Stimulated activated CD4-positive, alpha-beta T cell treated with anti-CD3 and anti-CD28 coated beads, Interleukin-2, amount 100 ng/mL, for 24 hours (primary cell): ENCODE measurements at places on chromosomes 7 and 10.

DNA sequence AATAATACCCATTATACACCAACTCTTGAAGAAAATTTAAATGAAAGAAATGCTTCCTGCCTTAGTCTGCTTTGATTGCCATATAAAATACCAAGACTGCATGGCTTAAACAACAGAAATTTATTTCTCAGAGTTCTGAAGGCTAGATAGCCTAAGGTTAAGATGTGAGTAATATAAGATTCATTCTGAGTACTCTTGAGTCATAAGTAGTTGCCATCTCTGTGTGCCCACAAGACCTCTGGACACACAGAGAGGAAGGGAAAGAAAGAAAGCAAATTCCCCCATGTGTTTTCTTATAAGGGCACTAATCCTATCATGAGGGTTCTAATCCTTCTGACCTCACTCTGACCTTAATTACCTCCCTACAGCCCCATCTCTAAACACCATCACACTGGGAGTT, 201.2 kb downstream of the PTN start:
- DNase-seq = no peak

- no peak for DNase-seq
Observed at GRCh38 chr10:127227663-127228062, 31.3 kb upstream of the INSYN2A start.

DNA sequence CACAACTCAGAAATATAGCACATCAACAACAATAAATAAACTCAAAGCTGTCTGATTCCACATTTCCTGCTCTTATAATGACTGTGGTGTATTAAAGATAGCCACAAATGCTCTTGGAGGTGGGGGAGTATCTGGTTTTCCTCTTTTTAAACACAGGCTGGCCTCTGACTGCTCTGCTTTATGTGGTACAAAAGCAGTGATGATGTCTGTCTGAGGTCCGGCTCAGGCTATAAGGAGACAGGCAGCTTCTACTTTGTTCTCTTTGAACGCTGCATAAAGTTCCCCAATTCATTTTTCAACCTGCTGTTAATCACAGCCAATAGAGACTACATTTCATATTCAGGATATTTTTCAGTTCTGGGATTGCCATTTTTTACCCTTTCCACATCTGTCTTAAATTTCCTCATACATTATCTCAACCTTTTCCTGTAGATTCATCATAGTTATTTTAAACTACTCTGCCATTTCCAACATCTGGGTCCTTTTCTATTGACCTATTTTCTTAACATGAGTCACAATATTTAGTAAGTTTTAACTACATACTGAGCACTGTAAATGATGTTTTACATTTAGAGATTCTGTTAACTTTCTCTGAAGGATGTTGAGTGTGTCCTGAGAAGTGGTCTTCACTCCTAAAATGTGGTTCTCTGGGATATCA, 64.9 kb downstream of the CRPPA start:
- DNase-seq = no peak

DNA sequence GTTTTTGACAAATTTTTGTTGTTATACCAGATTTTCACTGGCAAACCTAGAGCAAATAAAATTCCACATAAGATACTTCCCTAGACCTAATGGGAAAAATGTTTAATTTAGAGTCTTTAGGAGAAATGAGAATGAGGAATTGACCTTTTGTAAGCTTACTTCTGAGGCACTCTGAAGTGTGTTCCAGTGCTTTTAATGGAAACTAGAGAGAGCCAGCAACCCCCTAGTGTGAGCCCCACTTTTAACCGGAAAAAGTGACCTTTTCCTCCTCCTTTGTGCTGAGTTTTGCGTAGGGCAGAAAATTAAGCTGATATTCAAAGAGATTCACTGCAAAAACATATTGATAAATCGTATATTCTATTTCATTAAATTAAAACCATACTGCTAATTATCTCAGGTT, 5.2 kb downstream of the IKZF1 start:
- no peak for DNase-seq

DNA sequence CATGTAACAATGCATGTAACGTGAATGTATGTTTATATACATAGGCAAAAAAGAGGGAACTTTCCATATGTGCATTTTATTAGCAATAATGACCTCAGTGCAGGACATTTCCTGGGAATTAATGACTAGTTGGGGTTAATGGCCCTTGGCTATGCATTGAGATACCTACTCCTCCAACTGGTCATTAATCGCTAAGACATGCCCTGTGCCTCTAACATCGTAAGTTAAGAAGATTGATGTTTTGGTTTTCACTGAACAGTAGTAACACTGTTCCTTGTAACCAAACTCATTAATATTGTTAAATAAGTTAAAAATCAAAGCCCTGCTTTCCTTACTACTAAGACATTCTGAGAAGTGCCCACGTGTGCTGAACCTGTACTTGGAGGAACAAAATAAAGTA, 61.7 kb downstream of the SEMA3D start:
- no peak for DNase-seq

GRCh38 chr10:124716369-124716768, 27.8 kb downstream of the FAM53B start:
- DNase-seq = no peak

DNA sequence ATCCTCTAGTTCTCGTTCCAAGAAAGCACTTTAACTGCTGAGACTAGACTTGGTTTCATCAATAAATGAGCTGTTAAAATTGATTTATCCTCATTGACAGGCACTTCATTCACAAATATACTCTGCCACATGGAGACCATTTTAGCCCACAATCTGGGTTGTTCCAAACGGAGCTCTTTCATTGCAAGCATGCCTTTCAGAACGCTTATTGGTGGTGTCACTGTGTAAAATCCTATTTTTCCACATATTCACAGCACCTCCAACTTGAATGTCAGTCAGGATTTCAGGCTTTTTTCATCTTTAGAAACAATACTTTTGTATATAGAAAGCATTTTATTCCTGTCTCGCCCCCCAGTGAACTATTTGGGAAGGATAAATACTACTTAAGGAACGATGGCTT, 424.7 kb upstream of the NRP1 start:
- DNase-seq = no peak

DNA sequence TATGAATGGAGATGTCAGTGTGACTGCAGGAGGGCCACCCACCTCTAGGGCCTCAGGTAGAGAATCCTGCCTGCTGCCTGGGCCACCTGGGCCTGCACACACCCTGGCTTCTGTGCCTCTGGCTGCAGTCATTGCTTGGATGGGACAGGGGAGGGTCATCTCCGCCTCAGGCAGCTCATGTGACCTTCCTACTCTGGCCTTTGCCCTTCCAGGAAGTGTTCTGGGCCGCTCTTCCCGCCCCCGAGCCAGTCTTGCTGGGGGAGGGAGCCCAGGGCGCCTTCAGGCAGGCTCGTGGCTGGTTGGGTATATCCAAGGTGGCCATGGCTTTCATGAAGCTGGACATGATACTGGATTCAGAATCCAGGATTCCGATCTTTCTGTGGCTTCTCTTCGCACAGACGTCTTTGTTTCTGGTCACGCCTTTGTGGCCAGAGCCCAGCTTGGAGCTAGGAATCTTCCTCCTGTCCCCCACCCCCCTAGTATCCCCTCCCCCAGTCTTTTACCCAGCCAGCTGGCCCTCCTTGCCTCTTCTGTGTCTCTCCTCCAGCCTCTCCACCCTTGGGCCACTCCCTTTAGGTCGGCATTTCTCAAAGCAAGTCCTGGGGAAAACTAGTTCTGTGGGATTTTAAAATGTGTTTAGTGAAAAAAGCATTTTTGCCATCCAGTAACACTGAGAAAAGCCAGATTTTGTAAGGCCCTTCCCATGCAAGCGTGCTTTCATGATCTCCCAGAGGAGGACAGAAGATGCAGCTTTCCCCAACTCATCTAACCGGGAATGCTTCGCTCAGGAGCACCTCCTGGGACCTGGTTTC, 119.6 kb downstream of the ZMIZ1 start:
- DNase-seq = no peak

GRCh38 chr7:78953726-78954363, 499.6 kb downstream of the MAGI2 start:
- no peak for DNase-seq

GRCh38 chr7:38169847-38170246, 8.2 kb upstream of the STARD3NL start:
- DNase-seq = no peak

DNA sequence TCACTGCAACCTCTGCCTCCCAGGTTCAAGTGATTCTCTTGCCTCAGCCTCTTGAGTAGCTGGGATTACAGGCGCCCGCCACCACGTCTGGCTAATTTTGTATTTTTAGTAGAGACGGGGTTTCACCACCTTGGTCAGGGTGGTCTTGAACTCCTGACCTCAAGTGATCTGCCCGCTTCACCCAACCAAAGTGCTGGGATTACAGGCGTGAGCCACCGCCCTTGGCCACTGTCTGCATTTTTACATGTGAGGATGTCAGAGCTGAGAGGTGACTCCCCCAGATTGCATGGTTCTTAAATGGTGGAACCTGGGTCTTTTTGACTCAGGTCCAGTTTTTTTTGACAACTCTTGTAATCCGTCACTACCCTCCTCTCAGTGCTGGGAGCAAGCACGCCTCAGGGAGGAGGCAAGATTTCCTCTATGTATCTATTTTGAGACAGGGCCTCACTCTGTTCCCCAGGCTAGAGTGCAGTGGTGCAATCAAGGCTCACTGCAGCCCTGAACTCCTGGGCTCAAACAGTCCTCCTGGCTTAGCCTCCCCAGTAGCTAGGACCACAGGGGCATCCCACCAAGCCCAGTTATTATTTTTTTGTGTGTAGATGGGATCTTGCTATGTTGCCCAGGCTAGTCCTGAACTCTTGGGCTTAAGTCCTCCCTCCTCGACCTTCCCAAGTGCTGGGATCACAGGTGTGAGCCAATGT, 1.2 kb upstream of the SRRT start:
- no peak for DNase-seq

DNA sequence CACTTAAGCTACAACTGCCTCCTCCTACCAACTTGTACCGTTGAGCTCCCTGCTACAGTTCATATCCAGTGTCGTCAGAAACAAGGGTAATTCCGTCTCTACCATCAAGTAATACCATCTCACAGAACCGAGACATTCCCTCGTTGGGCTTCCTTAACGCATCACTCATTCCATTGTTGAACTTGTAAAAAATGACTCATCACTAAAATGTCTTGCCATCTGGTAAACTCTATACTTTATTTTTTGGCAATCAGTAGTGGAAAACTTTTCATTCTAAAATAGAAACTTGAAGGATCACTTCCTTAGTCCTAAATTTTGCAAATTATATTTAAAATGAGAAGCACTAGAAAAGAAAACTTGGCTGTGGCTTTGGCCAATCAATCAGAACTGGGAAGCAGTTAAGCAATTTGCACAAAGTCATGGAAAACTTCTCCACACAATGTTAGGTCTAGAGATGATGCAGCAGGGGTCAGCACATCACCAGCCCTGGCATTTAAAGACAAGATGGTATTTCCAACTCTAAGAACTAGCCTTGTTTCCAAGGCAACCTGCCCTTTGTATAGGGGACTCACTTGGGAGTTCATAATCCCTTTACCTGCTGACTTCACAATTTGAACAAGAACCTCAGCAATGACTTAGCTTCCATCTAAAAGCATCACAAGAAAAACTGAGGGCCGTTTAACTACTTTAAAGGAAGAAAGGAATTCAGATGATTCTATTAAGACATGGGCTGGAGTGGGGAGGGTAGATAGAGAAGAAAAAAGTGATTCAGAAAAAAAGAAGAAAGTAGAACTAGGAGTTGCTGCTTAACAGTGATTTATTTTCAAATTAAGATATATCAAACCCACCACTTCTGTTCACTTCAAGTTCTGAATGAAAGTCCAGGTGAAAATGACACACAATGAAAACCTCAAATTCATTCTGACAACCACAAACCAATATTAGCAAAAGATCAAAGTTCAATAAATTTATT, 288.1 kb downstream of the PARD3 start:
- DNase-seq = no peak

DNA sequence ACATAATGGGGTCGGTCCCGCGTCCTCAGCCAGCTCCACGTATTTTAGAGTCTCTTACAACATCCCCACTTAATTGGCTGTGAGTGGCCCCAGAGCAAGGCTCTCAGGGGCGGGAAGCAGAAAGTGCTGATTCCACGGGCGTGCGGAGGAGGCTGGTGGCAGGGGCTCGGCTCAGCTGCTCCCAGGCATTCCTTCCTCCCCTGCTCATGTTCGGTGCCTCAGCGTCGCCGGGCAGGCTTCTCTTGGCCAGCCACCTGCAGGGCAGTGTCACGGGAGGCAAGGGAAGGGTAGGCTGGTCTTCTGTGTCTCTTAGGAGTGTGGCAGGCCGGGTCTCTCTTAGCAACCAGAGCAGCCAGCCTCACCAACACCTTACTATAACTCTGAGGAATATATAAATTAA, 33.8 kb downstream of the IL15RA start:
- no peak for DNase-seq

- DNase-seq = no peak
Observed at GRCh38 chr7:26944501-26945358, 80.3 kb upstream of the SKAP2 start.

DNA sequence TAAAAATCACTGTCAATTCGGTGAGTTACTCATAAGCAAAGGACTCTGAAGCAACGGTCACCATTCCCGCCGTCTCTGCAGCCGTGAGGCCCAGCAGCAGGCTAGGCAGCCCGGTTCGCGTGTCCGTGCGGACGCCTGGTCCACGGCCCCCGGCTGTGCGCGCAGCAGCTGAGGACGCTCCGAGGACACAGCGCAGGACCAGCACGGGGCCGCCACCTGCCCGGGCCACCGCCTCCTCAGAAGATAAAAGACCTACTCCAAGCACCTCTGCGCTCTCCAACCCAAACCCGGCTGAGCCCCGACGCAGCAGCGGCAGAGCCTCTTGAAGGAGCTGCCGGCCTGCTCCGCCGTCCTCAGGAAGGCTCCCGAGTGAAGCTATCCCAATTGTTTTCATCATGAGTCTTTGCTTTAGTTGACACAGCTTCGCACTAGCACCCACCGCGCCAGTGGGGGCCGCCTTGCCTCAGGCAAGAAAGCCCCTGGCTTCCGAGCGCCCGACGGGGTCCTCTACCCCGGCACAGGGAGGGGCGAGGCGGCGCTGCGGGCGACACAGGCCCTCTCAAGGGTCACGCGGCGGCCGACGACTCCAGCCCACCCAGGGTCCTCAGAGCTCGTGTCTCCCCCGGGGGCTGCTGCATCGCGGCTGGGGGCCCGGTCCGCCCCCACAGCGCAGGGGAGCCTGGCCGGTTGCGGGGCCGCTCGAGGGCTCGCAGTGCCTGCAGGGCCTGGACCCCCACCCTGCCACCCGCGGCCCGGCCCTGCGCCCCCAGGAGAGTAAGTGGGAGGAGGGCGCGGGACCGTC, 16.9 kb upstream of the GPR146 start:
- DNase-seq = no peak

DNA sequence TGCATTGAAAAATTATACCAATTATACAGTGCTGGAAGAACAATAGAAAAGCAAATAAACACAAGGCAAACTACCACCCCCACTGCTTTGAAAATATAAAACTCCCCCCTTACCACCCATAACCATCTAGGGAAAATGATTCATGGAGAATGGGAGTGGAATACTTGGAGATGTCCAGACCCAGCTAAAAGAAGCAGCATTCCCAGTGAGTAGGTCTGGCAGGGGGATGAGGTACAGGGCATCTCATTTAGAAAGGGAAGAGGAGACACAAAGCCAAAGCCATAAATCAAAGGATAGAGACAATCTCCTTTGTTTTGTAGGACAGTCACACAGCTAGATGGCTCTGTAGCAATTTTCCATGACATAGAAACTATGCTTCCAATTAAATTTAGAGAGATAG, 36.0 kb upstream of the DGKI start:
- DNase-seq = no peak
